ENCODE measurements at places on chromosomes 2 and 18.

DNA sequence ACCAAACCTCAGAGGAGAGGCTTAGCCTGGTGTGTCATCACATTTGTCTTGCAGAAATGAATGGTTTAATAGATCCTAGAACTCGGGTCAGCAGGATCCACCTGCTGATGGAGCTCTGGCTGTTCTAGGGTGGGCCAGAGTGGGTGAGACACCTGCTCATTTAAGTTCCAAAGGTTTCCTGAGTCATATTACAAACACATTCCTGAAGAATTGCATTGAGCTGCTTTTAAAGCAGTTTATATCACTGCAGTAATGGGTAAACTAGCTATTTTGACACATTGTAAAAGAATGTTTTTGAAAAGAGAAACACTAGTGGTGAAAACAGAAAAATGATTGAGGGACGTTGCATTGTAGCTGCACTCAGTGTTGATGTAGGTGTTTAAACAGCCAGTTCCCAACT, 175.3 kb upstream of the TCF4 start:
- no peak for DNase-seq

GRCh38 chr2:16461672-16462071, 204.0 kb downstream of the CYRIA start:
- no peak for DNase-seq

DNA sequence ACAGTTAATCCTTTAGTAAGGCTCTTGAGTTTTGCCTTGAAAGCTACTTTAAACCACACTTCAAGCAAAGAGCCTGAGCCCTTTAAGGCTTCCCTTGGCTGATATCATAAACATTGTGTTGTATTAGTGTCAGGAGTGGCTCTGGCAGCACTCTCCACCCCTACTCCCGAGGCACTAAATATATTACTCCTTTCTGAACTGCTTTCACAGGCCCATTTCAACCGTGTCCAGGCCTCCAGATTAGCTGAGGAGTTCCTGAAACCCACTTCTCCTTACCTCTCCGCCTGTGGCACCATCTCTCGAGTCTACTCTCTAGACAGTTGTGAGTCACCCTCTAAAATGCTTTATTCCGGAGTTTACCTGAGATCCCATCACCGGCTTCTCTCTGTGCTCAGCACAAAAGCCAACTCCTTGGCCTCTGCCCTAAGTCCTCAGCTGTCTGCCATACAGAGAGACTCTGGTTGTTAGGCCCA, 14.4 kb upstream of the STON1 start:
- DNase-seq: no peak

DNA sequence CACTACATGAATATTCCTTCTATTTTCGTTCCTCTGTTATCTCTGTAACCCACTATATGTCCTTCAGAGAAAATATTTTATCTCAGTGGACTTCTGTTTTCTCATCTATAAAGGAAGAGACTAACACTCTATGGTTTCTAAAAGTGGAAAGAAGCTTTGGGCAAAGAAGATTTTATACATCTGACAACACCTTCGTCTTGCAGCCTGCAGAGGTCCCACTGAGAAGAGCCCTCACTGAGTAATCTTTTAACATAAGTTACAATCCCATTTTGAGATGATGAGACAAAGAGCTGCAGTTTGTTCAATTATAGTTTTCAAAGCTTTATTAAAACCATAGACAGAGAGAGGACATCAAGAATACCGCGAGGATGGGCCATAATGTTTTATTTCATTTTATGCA, 28.7 kb downstream of the XIRP2 start:
- no peak for DNase-seq

GRCh38 chr18:22639561-22639960, 221.8 kb upstream of the CTAGE1 start:
- DNase-seq: no peak

- DNase-seq: no peak
These were observed 308.7 kb downstream of the AFF3 start for GRCh38 chr2:99833586-99834201.

DNA sequence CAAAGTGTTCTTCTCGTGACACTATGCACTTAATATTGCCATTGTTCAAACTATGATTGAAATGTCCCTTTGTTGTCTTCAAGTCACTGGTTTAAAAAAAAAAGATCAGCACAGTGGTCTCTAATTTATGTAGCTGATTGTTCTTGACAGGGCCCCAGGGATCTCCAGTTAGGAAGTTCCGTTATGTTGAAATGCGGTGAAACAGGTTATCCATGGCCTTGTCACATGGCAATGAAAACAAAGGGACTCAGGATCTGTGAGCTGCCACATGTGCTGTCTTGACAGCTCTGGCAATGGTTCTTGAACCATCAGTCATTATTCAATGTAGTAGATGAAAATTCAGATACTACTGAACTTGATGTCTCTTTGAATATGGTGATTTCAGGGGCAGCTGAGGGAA, 147.4 kb downstream of the SETBP1 start:
- no peak for DNase-seq

- no peak for DNase-seq
These were observed 277.4 kb upstream of the MC4R start for GRCh38 chr18:60649842-60650536.

DNA sequence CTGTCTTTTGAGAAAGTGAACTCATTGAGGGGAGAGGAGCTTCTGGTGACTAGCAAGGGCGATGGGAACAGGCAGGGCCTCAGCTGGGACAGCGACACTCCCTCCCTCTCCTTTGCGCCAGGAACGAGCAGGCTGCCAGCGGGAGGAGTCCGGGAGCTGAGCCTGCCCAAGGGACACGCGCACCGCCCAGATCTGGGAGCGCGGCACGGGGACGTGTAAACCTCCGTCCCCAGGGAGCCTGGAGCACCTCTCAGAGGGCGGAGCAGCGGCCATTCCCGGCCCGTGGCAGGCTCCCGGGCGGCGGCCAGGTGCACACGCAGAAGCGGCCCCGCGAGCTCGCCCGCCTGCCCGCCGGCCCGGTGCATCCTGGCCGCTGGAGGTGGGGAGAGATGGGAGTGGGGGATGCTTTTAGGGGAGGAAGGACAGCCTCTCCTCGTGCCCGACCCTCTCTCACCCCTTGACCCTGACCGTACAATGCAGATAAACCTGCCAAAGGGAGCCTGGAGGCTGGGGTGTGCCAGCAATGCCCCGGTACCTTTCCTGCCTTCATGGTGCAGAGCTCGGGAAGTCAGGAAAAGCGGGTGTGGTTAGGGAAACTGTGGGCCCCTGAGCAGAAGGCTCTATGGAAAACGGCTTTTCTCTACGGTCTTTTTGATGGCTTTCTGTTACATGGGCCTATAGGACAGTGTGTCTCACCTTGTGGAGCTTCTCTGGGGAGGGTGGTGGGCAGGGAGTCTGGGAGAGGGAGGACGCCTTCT, 2.2 kb downstream of the AQP4 start:
- no peak for DNase-seq

GRCh38 chr2:149017116-149017985, 21.1 kb upstream of the LYPD6B start:
- DNase-seq: no peak

DNA sequence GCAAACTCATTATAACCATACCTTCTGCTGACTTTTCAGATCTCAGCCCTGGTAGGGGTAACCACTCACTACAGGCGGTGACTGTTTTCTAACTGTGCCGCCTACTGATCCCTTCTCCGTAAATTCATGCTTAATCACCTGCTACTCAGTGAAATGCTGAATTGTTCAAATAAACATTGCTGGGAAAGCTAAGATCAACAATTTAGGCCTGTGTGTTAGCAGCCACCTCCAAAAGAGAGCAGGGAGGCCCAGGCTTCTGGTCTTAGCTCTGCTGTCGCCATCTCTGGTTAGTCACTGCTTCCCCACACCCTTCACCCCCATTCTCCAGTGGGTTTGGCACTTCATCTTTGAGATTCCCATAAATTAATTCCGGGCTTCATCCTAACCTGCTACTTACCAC, 21.8 kb upstream of the NT5C1B start:
- DNase-seq: no peak

GRCh38 chr18:27966881-27967280, 210.0 kb downstream of the CDH2 start:
- DNase-seq: no peak

DNA sequence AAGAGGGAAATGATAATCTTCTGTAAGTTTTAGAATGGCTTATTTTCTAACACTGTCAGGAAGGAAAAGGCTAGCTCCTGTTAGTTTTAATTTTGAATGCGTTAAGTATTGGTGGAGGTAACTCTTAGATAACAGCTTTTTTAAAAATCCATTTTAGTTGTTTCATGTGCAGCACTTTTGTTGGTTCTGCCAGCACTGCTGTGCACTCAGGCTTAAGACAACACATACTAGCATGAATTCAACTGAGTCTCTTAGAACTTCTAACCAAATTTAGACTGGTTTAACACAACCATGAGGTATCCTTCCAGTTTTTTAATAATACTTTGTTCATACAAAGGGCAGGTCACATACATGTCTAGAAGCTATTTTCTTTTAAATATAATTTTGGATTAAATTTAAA, 42.4 kb downstream of the ACVR1 start:
- no peak for DNase-seq

- DNase-seq: no peak
These were observed 487.6 kb downstream of the METTL4 start for GRCh38 chr18:2083691-2084090.

DNA sequence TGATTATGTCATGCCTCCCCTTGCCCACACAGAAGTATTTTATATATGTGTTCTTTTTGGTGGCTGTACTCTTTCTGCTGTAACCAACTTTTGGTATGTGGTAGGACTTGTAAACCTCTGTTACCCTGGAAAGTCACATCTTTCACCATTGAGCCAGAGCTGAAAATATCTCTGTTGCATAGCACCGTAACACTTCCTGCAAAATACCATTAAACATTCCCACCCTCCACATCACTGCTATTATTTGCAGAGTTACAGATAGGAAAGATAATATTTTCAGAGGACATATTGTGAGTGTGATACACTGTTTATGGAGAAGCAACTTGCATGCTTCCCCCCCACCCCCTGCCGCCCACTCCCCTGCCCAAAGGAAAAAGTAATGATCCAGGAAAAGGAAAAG, 44.8 kb downstream of the CAB39 start:
- no peak for DNase-seq

DNA sequence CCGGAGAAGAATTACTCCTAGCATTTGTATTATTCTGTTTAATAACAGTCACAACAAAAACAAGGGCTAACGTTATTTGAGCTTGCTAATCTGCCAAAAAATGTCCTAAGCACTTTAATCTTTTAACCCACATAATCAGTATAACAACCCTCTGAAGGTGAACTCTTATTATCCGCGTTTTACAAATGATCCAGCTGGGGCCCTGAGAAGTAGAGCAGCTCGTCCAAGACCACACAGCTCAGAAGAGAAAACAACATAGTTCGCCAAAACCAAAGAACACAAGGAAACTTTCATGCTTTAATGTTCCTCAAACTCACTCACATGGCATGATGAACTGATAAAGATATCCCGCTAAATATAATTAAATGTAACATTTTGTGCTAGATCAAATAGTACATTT, 159.7 kb upstream of the ZNF236 start:
- no peak for DNase-seq

DNA sequence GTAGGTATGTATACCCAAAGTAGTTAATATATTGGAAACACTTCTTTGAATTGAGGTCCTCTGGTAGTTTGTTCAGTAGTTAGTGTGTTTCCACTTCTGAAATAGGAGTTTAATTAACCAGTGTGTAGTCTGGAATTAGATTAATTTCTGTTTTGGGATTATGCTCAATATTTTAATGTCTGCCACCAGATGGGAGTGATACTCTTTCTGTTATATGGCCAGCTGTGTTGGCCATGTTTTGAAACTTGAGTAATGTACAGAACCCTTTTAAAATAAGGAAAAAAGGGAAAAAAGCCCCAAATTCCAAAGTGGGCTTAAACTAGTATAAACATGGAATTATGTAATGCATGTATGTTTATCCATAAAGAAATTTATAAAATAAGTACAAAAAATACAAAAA, 147.7 kb downstream of the CTNNA2 start:
- DNase-seq: no peak

DNA sequence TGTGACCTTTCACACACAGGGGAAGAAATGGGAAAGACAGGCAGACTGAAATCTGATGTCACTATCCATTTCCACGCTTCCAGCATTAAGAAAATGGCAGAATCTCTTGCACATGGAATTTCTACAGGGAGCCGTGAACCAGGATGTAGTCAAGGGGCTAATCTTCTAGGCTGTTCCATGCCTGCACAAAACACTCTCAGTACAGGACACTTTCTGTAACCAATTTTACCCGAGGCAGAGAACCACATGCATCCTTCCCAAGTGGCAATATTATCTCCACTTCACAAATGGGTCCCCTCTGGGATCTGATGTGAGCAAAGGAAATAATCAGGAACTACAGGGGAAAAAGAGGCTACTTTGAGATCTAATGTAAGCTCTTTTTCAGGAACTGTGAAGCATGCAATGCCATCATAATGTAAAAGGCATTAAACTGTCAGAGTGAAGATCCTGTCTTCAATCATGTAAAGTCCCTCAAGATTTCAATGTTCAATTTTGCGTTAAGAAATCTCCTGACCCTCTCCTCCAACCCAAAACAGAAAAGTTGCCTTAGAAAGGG, 236.9 kb downstream of the RBM43 start:
- no peak for DNase-seq

DNA sequence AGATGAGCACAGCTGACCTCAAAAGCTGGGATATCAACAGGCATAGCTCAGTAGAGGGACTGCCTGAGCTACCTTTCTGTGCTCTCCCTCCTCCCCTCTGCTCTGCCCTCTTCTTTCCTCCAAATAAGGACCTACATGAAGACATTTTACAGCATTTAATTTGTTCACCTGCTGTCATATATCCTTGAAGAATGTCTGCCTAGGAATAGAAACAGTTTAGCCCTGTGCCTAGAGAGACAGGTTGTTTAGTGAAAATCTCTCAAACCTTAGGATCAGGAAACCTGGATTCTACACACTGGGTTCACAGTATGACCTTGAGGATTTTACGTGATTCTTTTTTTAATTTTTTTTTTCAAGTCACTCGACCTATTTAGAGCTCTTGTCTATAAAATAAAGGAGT, 213.0 kb upstream of the SETBP1 start:
- no peak for DNase-seq

- no peak for DNase-seq
These were observed 106.3 kb downstream of the GBX2 start for GRCh38 chr2:236061899-236062298.

GRCh38 chr2:7672027-7672684, 754.9 kb downstream of the RNF144A start:
- DNase-seq: no peak

DNA sequence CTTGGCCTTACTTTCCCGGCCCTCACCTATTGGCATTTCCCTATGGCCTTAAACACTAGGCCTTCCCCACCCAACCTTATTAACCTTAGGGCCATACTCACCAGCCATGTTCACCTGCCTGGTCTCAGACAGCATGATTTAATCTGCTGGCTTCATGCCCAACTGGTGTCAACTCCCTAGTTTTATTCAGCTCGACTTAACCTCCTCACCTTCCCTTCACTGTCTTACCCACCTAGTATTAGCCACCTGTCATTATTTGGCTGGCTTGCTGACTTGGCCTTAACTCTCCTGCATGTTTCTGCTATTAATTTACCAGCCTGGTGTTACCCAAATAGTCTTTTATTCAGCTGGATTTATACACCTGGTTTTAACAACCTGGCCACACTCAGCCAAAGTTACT, 136.0 kb upstream of the ZSWIM2 start:
- no peak for DNase-seq

- no peak for DNase-seq
These were observed 48.5 kb downstream of the NAT8 start for GRCh38 chr2:73593680-73594079.
